ENCODE measurements at places on chromosomes 3 and 15.

DNA sequence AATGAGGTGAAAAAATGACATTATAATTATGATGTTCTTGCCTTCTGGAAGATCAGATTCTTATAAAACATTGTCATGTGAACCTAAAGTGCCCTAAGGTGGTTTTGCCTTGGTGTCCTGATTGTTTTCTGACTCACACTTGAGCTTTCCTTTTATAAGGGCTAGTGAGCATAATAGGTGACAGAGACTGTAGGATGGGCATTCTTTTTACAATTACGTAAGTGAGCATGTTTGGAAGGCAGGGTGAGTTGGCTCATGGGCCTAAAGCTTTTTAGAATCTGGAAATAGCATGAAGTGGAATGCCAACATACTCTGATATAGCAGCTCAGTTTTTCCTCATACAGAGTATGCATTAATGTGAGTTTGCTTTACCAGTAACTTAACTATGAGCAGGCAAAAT lies 41.2 kb downstream of the CRYBG3 start:
- no peak for DNase-seq

GRCh38 chr15:50289749-50290148 lies 24.2 kb upstream of the HDC start:
- DNase-seq, result no peak

GRCh38 chr3:55813268-55814097 lies 326.4 kb upstream of the WNT5A start:
- no peak for DNase-seq

GRCh38 chr15:57694279-57694678 lies 12.2 kb upstream of the POLR2M start:
- no peak for DNase-seq

DNA sequence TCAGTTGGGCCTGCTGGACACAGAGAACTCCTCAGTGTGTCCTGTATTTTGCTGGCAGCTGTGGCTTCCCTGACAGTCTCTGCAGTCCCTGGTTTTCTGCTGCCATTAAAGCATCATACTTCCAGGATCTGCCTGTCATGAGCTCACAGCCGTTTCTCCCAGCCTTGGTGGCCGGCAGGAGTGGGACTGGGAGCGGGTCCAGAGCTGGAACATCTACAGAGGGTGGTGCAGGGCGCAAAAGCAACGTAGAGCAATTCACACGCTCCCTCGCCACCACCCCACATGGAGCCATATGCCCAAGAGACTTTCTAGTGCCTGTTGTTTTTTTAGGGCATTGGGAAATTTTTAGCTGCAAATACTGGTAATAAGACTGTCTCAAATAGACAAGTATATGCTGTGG lies 33.6 kb downstream of the ABTB1 start:
- DNase-seq, result no peak

DNA sequence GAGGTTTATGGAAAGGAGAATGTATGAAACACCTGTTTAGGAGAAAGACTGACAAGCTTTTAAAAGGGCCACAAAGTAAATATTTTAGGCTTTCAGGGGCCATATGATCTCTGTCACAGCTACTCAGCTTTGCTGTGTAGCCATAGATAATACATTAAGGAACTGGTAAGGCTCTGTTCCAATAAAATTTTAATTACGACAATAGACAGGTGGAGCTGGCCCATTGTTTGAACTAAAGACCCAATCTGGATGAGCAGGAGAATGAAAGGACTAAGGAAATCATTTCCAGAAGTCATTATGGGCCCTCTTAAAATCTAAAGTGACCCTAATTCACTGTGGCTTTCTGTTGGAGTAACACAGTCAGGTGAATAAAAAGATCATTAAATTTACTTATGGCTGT lies 48.5 kb upstream of the SLC12A8 start:
- DNase-seq, result no peak

- no peak for DNase-seq
Observed at GRCh38 chr3:141413391-141413790, 45.1 kb downstream of the ZBTB38 start.

Measured in globus pallidus (tissue), 1 donor.